Activated CD4-positive, CD25-positive, alpha-beta regulatory T cell (primary cell): ENCODE measurements at places on chromosomes 3 and 15.

DNA sequence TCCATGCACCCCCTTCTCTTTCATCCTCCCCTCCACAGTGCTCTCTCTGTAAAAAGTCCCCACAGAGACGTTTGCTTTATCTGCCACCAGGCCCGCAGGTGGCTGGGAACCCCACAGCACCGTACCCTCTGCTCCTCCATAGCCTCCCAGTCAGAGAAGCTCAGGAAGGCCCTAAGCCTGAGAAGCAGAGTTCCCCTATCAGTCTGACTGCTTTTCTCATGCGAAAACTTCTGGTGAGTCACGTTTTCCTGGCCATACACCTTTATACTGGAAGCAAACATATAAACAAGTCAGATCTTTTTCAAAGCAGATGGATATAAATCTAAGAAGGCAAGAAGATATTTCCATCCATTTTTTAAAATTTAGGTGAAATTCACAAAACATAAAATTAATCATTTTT lies 51.5 kb upstream of the MEF2A start:
- DNase-seq = no peak

DNA sequence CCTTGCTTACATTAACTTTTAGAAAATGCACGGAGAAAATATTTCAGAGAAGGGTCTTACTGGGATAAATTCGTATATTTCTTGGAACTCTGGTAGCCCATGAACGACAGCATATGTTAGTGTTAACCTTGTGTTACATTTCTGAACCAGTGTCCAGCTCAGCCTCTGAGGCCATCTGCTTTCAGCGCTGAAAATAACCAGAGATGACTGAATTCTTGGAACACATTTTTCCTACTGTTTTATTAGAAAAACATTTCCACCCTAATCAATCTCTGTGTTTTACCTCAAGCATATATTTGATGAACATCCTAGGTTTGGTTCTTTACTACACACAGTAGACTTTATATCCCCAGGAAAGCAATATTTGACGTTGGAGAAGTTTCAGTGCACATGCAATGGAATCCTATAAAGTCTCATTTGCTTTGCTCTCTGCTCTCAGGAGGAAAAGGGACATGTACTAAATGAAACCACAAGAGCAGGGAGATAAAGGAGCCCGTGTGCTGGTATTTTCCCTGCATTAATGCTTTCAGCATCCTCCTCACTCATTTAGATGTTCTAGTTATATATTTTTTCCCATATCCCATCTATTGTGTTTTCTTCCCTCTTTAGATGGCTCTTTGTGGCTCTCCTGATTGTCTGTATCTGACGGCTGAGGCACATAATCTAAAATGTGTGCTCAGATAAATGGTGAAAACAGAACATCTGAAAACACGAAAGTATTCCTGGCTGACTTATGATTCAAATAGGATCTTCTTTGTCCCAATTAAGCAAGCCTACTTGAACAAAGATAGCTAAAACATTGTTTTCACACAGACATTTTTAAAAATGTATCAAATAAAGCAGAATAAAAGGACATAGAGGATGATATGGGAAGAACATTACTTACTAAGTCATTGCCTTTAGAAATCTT lies 151.7 kb upstream of the KCNMB2 start:
- DNase-seq = no peak

GRCh38 chr3:180295811-180296210 lies 259.1 kb upstream of the PEX5L start:
- DNase-seq = no peak

DNA sequence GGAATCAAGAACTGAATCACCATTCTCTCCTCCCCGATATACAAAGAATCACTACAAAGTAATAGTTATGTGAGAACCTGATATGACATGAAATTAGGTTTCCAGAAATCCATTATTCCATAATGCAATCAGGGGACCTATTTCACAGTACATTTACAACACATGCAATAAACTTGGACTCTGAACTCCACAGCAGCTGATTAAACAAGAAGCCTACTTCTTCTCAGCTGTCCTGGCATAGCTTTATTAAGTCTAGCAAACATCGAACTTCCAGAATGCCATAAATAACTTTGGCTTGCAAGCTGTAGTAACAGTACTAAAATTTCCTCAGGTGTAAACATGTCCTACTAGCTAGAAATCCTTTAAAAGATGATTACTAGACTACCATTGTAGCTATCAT lies 17.8 kb downstream of the PDCD10 start:
- no peak for DNase-seq

DNA sequence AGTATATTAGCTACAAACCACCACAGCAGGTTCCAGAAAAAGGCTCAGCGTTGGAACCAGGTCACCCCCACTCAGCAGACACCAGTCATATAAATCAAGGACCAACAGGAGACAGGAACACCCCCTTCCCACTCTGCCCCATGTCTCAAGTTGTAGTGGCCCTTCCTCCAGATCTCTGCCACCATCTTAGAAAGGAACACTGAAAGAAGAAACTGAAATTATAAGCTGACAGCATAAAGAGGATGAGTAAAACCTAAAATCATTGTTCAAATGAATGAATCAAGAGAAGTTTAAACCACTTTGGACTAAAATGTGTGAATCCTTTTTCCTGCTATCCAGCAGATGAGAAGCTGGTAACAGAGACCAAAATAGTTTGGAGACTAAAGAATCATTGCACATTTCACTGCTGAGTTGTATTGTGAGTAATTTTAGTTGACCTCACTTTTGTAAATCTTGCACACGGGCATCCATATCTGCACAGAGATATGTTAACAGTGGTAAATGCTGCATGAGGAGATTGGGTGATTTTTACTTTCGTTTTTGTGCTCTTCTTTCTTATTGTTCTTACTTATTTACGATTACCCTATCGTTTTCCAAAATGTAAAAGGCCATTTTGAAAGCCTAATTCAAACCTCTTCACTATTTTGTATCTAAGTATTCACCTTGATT lies 19.8 kb downstream of the CCR3 start:
- DNase-seq = no peak

GRCh38 chr15:66862111-66862939 lies 160.3 kb downstream of the SMAD6 start:
- no peak for DNase-seq

- no peak for DNase-seq
Measured at GRCh38 chr15:49423901-49424550, 984 bp downstream of the FGF7 start.

- DNase-seq = no peak
Measured at GRCh38 chr3:72329354-72329753, 518.9 kb downstream of the SHQ1 start.

GRCh38 chr15:31440754-31441311 lies 114.2 kb downstream of the KLF13 start:
- DNase-seq = no peak

GRCh38 chr15:42185801-42186200 lies 22.3 kb downstream of the VPS39 start:
- no peak for DNase-seq

DNA sequence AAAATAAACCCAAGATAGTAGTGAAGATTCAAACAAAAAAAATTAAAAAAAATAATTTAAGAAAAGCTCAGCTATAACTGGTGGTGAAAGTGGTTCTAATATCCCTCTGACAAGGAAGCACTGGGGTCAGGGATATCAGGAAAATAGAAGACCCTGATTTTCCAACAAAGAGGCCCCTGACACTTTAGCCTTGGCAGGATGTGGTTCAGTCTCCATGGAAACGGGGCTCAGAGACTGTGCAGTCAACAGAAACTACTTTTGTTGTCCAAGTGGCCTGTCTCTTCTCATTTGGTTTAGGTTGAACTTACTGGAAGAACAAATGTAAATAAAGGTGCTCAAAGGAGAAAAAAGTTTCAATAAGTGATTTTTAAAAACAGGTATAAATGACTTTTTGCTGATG lies 27.2 kb downstream of the INTS14 start:
- DNase-seq = no peak
